ENCODE measurements at places on chromosomes 1 and 21. TPM values are rescaled to one million over a fixed set of nuclear protein-coding genes. Genes with fewer than 3 reads are reported as not detected.

Gene UBE2U
- not detected for total RNA-seq

- peak; percentile 93 for DNase-seq
These were observed 28.4 kb upstream of the CD2 start for GRCh38 chr1:116725798-116726197.

GRCh38 chr1:67451356-67451755, 21.2 kb upstream of the SERBP1 start:
- no peak for DNase-seq

DNA sequence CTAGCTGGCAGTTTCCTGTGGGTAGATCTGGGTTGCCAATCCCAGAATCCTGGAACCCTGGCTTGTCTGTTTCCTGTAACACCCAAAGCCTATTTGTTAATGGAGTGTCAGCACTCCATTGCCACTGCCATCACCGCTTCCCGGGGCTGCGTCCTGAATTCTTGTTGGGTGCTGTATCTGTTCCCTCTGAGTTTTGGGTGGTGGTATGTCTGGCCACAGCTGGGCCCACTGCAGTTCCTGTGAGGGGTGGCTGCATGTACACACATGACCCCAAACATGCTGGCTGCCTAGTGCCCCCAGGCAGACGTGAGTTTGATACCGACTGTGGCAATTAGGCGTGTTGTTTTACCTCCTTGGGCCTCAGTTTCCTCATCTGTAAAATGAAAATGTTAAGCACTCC, 29.3 kb downstream of the NAV1 start:
- no peak for DNase-seq

GRCh38 chr1:115233598-115233997, 104.5 kb downstream of the NGF start:
- no peak for DNase-seq

Gene SH3BGR
- total RNA-seq: 17.4 TPM

Gene GPA33
- not detected for total RNA-seq

GRCh38 chr1:85606414-85606800, 25.8 kb downstream of the CCN1 start:
- no peak for DNase-seq

DNA sequence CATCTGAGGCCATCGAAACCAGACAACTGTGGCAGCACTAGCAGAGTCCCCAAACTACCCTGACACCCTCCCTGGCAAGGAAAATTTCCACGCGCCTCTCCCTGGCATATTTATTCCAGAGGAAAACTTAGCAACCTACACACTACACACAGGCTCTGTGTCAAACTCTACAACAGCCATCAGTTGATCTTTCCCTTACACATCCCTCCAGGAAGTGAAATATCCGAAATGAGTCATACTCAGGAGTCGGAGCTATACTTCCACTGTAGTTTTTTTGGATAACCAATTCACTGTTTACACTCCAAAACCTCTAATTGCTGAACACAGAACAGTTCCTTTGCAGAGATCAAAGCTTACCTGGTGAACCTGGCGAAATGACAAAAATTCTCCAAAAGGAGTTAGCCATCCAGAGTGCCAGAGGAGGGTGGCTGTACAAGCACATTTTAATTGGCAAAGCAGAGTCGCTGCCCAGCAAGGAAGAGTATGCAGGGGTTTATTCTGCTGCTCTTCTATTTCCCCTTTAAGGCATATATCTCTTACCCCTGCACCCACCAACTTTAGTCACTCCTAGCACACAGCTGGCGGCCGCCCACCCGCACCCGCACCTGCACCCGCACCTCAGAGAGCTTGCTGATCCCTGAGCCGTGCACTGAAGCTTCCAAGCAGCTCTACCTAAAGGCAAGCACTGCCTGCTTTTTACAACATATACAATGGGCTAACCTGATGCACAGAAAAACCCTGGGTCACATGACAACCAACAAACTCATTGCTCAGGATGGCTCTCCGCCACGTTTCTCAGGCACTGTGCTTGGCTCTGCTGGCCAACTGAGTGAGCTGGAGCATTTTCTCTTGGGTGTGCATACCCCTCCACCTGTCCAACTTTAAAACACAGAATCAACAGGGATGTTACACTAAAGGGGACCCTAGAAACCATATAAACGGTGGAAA, 54.9 kb downstream of the CAPZB start:
- DNase-seq: no peak

Gene KPRP
- not detected for total RNA-seq

DNA sequence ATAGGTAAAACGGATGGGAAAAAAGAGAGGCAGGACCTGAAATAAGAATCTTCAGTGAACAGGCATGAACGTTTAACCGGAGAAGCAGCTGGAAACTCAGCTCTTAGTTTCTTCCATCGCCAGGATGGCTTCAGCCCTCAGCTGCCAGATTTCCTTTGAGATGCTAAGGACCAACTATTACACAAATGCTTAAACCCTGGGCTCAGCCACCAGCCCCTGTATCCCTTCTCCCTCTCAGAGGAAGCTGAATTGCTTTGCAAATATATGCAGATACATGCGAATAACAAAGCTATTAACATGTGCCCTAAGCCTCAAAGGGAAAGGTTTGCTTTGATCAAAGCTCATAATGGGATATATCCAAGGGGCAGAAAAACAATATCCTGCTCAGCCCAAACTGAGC, 515.1 kb downstream of the OMA1 start:
- DNase-seq: no peak

GRCh38 chr1:15708486-15709137, 24.5 kb downstream of the PLEKHM2 start:
- DNase-seq: no peak

DNA sequence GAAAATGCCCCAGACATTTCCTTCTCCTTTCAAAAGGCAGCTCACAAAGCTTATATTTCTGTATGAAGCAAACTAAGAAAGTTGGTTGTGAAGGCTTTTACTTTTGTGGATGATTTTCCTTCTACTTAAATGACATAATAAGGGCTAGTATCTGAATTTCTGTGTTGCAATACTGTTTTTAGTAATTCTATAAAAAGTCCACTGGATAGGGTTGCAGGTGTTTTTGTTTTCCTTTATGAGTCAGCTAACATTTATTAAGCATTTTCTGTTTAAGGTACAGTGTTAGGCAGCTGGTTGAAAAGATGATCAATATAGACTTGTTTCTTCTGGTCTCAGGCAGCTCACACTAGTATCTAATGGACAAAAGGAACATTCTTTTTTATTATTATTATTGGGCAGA, 722.2 kb downstream of the RWDD3 start:
- no peak for DNase-seq

Gene MGST3
- total RNA-seq: 103 TPM

DNA sequence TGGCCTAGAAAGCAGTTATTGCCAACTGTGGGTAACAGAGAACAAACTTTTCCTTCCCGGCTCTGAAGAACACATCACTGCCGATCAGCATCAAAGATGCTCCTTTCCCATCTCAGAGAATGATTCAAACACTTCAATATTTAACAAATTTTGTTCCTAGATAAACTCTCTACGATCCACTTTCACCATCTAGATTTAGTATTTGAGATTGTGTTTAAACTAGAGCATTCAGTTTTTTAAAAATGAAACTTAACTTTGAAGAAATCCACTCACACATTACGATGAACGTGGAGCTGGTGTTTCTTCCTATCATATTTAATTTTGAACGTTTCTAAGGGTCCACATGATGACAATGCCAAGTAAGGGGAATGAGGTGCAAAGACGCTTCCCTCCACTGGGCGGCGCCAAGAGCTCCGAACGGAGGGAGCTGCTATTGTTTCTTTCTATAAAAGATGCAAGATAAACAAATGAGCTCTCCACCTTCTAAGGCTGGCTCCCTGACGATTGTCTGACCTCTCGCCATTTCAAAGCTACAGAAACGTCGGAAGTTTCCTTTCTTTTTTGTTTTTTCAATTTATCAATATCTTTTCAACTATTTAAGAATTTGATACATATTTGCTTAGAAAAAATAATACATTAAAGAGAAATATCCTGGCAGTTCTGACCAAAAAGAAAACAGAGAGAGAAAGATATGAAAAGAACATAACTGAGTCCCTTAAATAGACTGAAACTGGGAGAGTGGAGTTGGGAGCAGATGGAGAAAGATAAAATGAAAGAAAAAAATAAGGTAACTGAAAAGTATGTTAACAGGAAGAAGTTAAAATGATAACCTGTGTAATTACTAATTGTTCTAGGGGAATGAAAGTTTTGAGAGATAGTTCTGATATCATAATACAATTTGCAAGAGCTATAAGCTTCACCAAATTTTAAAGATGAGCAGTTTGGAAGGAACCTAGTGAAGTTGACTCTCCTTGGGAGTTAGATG, 4.4 kb upstream of the BARHL2 start:
- DNase-seq: peak; percentile 80

Gene CDK18
- 33.3 TPM for total RNA-seq

DNA sequence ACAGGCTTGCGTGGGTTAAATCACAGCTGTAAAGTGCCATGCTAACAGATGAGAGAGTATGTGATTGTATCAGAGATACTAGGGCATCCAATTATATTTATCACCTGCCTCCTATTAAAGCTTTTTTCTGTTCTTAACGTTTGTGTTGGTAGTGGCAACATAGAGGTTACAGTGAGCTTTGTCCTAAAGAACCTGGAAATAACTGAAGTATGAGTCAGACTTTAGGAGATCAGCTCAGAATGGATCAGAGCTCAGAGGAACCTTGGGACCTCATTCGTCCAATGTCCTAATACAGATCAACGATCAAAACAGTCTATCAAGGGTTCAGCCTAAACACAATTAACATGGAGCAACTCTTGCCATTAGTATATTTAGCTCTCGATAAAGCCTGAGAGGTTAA, 81.0 kb downstream of the RGS7 start:
- no peak for DNase-seq

- DNase-seq: no peak
These were observed 10.7 kb upstream of the ARHGEF16 start for GRCh38 chr1:3443807-3444206.
